ENCODE measurements at places on chromosomes 7 and 10. TPM values are rescaled to one million over a fixed set of nuclear protein-coding genes. Genes with fewer than 3 reads are reported as not detected.
A peak's percentile ranks its signal among the peaks of the same experiment; 100 is the strongest.

ADCYAP1R1 gene
- 1.3 TPM for total RNA-seq

GRID2IP gene
- total RNA-seq, result not detected

MGMT gene
- total RNA-seq, result 13.3 TPM

IMPDH1 gene
- total RNA-seq, result 6.2 TPM

GSTO2 gene
- total RNA-seq, result 2.7 TPM

TBX20 gene
- total RNA-seq, result not detected

TACC2 gene
- total RNA-seq, result 438 TPM

GRCh38 chr10:128631801-128632241 lies 505.6 kb upstream of the MKI67 start:
- DNase-seq, result no peak

DNA sequence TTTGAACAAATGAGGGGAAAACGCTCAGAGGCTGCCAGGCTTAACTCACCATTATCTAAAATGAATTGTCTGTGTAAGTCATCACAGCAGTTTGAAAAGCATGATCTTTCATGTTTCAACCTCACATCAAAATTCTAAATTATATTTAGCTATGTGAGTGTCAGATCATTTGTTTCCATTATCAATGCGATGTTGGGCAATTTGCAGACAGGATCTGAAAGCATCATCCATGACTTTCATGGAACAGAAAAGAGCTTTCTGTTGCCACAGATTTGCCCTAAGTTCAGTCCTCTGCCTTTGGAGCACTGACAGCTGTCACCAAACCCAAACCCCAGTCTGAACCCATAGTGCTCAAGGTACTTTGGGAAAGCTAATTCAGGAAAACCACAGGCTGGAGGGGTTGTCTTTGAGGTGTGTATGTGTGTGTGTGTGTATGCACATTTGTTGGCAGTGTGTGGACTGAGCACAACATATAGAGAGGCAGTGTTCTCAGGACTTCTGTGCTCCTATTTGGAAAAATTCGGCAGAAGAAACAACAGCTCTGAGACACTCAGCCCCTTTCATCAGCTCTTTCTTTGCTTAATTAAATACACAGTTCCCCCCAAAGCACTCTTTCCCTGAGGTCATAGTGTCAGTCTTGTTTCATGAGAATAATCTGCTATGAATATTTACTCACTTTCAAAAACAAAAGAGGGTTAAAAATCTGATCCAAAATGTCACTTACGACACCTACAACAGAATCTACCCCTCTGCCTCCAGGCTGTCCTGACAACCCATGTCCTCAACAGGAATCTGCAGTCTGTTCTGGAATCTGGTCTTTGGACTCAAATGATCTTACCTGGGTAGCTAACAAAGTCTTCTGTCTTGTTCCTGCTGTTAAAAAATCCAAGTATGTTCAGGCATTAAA lies 188.5 kb upstream of the KLF14 start:
- no peak for DNase-seq

DNA sequence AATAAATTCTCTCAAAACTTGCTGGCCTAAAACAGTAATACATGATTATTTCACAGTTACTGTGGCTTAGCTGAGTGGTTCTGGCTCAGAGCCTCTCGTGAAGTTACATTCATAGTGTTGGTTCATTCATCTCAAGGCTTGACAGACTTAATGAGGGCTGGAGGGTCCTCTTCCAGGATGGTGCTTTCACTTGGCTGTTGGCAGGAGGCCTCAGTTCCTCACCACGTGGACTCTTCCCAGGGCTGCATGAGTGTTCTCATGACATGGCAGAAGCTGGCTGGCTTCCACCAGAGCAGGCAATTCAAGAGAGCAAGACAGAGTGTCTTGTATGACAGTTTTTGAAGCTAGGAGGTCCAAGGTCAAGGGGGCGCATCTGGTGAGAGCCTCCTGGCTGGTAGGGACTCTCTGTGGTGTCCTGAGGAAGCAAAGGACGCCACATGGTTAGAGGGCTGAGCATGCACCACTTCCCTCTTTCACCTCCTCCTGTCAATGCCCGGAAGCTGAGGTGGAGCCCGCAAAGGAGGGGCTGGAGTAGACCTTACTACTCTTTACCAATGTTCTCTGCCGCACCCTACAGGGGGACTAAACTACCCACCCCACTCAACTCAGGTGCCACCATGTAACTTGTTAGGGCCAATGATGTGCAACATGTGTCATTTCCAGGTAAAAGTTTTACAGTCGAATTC lies 58.2 kb upstream of the YAE1 start:
- no peak for DNase-seq

- peak; percentile 71 for DNase-seq
Observed at GRCh38 chr7:36227223-36227622, 74.2 kb downstream of the EEPD1 start.

- no peak for DNase-seq
Observed at GRCh38 chr7:151837285-151838042, 39.5 kb downstream of the PRKAG2 start.

- no peak for DNase-seq
Observed at GRCh38 chr7:121504482-121504881, 108.4 kb upstream of the FAM3C start.

GRCh38 chr10:57188846-57189245 lies 827.8 kb upstream of the ZWINT start:
- DNase-seq, result no peak

DNA sequence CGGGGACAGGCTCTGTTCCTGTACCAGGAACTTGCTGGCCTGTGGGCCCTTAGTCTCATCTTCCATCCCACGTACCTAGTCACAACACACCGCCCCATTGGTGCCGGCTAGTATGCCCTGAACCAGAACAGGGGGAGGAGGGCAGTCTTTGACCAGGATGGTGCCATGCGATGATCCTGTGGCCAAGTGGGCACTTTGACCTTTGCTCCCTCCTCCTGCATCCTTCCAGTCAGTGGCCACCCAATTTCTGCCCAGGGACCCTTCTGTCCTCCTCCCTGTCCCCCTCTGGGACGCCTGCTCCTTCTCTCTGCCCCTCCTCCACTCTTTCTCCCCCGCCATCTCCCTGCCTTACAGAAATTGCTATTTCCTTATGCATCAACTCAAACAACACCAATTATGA lies 126.3 kb upstream of the CHST15 start:
- DNase-seq, result no peak
